SJCRH30 (cell line): ENCODE measurements at places on chromosomes 2 and 18. TPM values are rescaled to one million over a fixed set of nuclear protein-coding genes. Genes with fewer than 3 reads are reported as not detected.
A peak's percentile ranks its signal among the peaks of the same experiment; 100 is the strongest.

GGCX gene
- 37.0 and 38.9 TPM in 2 replicates for total RNA-seq

RBM43 gene
- total RNA-seq, result 1.2 and 1.3 TPM in 2 replicates

HOXD3 gene
- not detected in 2 replicates for total RNA-seq

DNA sequence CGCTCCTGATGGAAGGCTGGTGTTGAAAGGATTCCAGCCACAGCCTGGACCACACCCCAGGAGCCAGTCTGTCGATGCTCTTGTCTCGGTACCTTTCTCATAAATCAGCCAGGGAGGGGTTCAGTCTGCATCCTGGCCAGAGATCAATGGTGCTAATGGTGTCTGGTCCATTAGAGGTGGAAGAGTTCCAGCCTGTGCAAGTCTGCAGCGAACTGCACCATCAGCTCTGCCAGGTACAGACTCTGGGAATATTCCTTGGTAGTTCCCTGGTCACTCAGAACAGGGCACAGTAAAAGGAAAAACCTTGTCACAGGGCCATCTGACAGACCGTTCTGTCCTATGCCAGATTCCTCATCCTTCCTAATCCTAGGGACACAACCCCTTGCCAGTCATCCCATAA lies 164.3 kb downstream of the MTCL1 start:
- no peak for DNase-seq

GRCh38 chr2:88450186-88450585 lies 2.3 kb downstream of the FOXI3 start:
- DNase-seq, result no peak

DNA sequence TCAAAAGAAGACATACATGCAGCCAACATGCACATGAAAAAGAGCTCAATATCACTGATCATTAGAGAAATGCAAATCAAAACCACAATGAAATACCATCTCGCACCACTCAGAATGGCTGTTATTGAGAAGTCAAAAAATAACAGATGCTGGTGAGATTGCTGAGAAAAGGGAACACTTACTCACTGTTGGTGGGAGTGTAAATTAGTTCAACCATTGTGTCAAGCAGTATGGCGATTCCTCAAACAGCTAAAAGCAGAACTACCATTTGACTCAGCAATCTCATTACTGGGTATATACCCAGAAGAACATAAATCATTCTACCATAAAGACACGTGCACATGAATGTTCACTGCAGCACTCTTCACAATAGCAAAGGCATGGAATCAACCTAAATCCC lies 95.5 kb upstream of the XIRP2 start:
- no peak for DNase-seq

- peak; percentile 6 for DNase-seq
Measured at GRCh38 chr18:6722690-6723089, 6.8 kb upstream of the ARHGAP28 start.

GRCh38 chr2:130755256-130756052 lies at the start of gene AMER3:
TSS of gene AMER3 (plus strand) at chr2:130755540. CDS start at chr2:130762073, 6,533 bp downstream.
- DNase-seq, result no peak

GRCh38 chr2:64140665-64141200 lies 3.5 kb downstream of the PELI1 start:
- no peak for DNase-seq

GRCh38 chr2:21715887-21716286 lies 592.1 kb downstream of the TDRD15 start:
- no peak for DNase-seq

- DNase-seq, result no peak
Measured at GRCh38 chr2:216839688-216840087, 20.2 kb downstream of the TNP1 start.

TMEM17 gene
- total RNA-seq, result 0.40 and 0.51 TPM in 2 replicates

GRCh38 chr2:17830053-17831034 lies 14.1 kb downstream of the MSGN1 start:
- DNase-seq, result no peak

GRCh38 chr18:23816740-23817139 lies 127.5 kb downstream of the LAMA3 start:
- DNase-seq, result no peak

GRCh38 chr2:104851291-104852089 lies 2.4 kb upstream of the POU3F3 start:
- no peak for DNase-seq

GRCh38 chr2:234373060-234373459 lies 123.8 kb downstream of the ARL4C start:
- no peak for DNase-seq

HJURP gene
- total RNA-seq, result 86.1 and 90.8 TPM in 2 replicates
